ENCODE measurements at places on chromosomes 2 and 18.

DNA sequence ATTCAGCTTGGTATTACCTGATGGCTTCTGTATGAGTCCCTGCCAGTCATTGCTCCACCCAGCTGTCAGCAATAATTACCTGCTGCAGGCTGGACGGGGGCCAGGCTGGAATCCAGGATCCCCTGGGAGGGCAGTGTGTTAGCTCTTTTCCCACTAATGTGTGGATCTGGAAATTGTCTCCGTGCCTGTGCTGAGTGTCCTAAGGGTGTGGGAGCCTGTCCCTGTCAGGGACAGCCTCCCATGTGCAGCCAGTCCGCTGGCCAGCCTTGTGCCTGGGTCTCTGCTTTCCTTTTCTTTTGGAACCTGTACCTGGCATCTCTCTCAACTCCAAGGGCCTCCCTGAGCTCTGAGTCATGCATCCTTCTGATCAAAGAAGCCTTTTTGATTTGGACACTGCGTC is 107.2 kb upstream of the SPRED2 start:
- no peak for DNase-seq

DNA sequence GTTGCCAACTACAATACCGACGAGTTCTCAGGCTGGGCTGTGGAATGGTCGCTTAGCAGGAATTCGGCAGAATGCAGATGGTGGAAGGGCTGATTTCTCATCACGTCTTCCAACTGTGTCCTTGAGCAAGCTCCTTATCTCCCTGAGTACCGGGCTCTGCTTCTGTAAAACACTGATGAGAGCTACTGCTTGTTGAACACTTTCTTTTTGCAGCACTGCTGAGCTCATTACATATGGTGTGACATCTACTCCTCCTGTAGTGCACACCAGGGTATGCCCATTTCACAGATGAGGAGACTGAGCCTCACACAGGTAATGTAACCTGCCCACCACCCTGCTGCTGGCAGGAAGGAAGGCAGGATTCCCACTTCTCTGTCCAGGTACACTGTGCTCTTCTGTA is 8.3 kb downstream of the IL1R2 start:
- no peak for DNase-seq

DNA sequence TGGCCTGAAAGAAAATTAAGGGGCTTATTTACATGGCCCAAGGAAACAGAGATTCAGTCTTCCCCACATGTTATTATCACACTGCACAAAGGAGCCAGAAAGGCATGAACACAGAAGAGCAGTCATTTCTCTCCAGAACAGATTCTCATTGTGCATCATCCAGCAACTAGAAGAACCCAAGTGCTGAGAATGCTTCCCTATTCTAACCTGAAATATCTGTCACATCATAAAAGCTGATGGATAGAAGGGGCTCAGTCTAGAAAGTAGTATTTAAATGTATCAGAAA is 145.8 kb downstream of the TMEM163 start:
- DNase-seq: no peak

GRCh38 chr2:133063775-133064174 is 393.8 kb upstream of the LYPD1 start:
- DNase-seq: no peak

- no peak for DNase-seq
Observed at GRCh38 chr18:63206433-63207142, 113.0 kb downstream of the BCL2 start.

GRCh38 chr2:30649828-30650227 is 157.4 kb downstream of the CAPN13 start:
- no peak for DNase-seq

DNA sequence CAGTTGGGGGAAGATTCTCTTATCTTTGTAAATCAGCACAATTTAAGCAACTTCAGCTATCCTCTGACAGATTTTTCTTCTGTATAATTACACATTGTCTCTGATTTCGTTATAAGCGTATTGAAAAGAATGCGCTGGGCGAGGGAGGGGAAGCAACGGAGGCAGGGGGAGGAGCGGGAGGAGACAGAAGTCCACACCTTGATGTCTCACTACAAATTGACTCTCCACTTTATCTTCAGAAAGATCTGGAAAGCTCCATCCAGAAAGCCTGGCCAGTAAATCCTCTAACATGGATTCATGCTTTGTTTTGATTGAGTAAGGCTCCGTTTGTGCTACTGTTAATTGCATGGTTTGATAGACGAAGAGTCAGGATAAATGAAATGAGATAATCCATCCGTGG is 76.6 kb downstream of the SMIM21 start:
- no peak for DNase-seq

DNA sequence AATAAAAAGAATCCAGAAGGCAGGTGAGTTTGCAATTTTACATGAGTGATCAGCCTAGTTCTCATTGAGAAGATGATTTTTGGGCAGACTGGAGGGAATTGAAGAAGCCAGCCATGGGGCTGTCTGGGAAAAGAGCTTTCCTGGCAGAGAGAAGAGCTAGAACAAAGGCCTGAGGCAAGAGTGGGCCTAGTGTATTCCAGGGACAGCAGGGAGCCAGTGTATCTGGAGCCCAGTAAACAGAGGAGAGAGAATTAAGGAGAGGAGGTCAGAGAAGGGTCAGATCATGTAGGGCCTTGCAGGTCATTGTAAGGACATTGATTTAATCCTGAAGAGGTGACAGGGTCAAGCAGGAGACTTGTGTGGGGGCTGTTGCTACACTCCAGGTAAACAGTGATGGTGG is 195.8 kb downstream of the SATB2 start:
- DNase-seq: no peak

- no peak for DNase-seq
Observed at GRCh38 chr2:240831594-240832204, 11.7 kb upstream of the KIF1A start.

GRCh38 chr2:146579147-146579930 is 1265.5 kb upstream of the ACVR2A start:
- no peak for DNase-seq

DNA sequence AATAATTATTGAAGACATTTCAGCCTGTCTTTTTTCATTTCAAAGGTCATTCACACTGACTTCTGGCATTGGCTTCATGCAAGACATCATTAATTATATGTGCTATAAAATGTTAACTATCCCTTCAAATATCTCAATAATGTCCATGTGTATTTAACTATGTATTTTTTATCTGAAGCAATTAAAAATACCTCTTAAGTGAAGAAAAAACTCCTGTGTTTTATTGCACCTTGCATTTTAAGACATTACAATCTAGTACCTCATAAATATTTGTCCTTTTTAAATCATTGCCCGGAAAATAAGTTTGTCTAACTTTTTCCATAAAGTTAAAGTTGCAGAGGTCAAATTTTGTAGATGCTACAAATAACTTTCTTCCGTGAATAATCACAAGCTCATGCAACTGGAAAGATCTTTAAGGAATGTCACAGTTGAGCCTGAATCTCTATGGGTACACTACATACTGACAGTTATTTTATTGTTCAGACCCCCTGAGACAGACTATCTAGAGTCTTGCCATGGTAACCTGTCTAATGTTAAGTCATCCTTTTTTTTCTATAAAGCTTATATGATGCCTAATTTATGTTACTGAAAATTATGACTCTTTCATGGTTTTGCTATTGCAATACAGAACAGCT is 38.4 kb upstream of the COBLL1 start:
- DNase-seq: no peak

GRCh38 chr2:230968921-230969658 is 26.8 kb upstream of the SPATA3 start:
- DNase-seq: no peak

DNA sequence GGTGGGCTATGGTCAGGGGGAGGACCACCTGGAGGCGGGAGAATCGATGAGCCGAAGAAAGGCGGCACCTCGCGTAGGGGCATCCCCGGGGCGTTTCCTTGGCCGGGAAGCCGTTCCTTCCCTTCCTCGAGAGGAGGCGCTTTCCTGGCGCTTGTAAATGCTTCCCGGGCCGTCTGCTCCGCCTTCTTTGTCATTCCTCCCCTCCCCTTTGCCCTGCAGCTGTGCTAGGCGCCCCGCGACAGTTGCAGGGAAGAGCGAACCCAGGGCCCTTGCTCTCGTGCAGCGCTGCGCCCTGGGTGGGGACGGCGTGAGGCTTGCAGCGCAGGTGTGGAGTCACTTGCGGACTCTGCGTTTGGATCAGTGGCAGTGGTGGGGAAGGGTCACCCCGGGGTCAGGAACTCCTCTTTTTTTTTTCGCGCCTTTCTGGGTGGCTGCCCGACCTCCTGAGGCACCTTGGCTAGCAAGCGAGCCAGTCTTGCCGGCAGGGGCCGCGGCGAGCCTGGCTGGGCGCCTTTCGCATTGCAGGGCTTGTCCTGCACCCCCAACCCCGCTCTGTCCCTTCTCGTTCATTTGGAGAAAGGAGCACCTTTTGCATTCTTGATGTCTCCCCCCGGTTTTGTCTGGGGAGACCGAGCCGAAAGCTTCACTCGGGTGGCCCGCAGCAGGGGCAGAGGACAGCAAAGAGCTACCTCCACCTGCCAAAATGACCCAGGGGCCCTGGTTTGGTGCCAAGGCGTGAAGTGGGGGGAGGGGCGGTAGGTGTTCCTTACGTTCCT is 858 bp downstream of the KCNS3 start:
- DNase-seq: peak; percentile 79

- no peak for DNase-seq
Observed at GRCh38 chr2:222613715-222614331, 42.1 kb downstream of the FARSB start.

DNA sequence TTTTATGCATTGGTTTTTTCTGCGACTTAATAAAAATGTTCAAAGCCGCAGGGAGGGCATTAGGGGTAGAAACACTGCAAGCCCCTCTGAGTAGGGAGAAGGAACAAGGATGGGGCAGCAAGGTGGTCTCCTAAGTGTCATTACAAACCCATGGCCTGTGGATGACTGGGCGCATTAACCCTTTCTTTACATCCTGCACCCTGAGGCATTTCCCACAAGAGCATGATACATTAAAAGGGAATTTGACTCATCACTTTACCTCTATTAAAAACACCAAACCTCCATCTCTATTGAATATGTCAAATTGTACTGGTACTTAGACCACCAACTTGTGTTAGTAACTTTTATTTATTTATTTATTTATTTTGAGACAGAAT is 112.5 kb downstream of the VIT start:
- DNase-seq: no peak

- no peak for DNase-seq
Observed at GRCh38 chr2:234446404-234447076, 50.3 kb downstream of the ARL4C start.

DNA sequence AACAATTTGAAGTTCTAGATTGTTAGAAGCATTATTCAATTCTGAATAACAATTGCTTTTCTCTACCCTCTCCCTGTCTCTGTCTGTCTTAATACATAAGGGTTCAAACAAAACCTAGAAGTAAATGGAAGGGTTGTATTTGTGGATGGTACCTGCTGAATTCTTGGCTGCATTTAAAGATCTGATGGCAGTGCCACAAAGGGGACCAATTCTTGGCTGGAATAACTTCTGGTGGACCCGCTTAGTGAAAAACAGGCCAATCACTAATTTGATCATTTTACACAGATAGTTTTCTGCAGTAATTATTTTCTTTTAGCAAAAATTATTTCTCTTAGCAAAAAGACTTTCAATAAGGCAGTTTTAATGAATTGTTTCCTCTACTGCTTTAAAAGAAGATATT is 353.5 kb downstream of the MYCN start:
- no peak for DNase-seq

GRCh38 chr2:54084600-54084999 is 30.8 kb upstream of the ACYP2 start:
- no peak for DNase-seq

DNA sequence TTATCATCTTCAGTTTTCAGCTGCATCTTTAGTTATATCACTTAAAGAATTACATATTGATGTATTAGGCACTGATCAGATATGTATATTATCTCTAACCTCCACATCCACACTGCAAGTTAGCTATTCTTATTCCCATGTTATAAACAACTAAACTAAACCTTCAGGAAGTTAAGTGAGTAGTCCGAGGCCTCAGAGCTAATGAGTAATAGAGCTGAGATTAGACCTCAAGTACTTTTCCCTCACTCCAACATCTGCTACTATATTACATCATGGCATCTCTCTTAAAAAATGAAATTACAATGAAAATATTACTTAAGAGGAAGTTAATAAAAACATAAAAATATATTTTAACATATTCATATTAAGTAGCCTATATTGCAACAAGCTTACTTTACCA is 183.6 kb upstream of the MAP2 start:
- DNase-seq: no peak

DNA sequence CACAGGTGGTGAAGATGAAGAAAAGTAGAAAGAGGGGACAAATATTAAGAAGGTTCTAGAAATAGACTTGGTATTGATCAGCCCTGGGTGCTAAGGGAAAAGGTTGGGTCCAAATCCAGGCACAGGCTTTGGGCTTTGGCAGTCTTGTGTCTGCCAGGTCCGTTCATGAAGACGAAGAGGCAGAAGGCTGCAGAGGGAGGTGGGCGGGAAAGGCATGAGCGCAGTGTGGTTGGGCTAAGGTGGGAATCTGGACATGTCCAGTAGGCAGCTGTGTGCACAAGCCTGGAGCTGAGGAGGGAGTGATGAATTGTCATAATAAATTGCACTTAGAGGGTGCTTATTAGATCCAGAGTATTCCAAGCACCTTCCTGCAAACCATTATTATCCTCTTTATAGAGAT is 105.7 kb upstream of the TEX51 start:
- DNase-seq: no peak

- DNase-seq: no peak
Observed at GRCh38 chr2:230658577-230658876, 54.1 kb upstream of the CAB39 start.

GRCh38 chr2:80499095-80499494 is 194.5 kb upstream of the LRRTM1 start:
- peak; percentile 57 for DNase-seq

- DNase-seq: peak; percentile 83
Observed at GRCh38 chr2:218781691-218782527, at the start of gene CYP27A1. Gene CYP27A1, plus strand, starts transcription at chr2:218782147. Its CDS starts 36 bp downstream, at chr2:218782183.

- no peak for DNase-seq
Observed at GRCh38 chr2:120206022-120206581, 17.1 kb downstream of the TMEM185B start.

- no peak for DNase-seq
Observed at GRCh38 chr18:40980171-40980570, 974.9 kb upstream of the PIK3C3 start.

GRCh38 chr2:45269149-45269793 is 260.0 kb upstream of the SIX2 start:
- DNase-seq: no peak

- no peak for DNase-seq
Observed at GRCh38 chr2:236526455-236527158, 43.0 kb upstream of the ACKR3 start.

Data from sciatic nerve (tissue), 2 donors.